ENCODE measurements at places on chromosomes 2 and 18.

- no peak for DNase-seq
Measured at GRCh38 chr2:65666156-65666725, 233.8 kb upstream of the SPRED2 start.

DNA sequence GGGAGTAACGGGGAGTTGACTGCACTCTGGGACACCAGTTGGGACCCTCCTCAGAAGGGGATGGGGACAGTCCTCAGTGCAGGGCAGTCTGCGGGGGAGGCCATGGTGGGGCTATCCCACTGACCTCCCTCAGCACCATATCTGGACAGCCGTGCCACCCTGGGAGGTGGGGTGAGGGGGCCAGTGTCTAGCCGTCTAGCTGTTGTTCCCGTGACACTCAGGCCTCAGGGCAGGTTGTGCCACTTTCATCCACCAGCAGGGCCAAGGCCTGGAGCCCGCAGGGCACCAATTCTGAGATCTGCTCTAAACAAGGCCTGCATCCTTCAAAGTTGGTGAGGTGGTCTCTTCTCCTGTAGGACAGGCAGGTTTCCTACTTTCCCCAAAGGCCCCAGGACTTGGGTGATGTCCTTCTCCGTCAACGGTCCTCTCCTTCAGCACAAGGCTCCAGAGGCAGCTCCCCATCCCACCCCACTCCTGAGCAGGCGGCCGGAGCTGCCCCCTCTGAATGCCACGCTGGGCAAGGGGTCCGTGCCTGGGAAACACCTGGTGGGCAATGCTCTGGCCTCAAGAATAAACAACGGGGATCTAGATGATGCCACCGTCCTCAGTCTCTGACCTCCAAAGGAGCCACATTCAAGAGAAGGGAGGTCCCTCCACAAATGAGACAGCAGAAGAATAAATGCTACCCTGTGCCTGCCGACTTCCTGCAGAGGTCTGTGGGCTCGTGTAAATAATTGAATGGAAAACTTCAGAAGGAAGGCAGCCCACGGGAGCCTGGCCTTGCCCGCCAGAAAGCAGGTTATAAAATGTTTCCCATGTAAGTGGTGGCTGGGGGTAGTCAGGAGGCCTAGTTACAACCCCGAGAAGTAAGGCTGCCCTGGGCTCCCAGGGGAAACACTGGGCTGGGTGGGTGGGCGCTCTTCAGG, 42.8 kb upstream of the PTMA start:
- DNase-seq: no peak

- no peak for DNase-seq
Measured at GRCh38 chr2:185676316-185676715, 62.3 kb upstream of the FSIP2 start.

GRCh38 chr2:206023183-206023582, 62.8 kb downstream of the INO80D start:
- no peak for DNase-seq

- no peak for DNase-seq
Measured at GRCh38 chr18:63818212-63818611, 43.0 kb downstream of the SERPINB7 start.

DNA sequence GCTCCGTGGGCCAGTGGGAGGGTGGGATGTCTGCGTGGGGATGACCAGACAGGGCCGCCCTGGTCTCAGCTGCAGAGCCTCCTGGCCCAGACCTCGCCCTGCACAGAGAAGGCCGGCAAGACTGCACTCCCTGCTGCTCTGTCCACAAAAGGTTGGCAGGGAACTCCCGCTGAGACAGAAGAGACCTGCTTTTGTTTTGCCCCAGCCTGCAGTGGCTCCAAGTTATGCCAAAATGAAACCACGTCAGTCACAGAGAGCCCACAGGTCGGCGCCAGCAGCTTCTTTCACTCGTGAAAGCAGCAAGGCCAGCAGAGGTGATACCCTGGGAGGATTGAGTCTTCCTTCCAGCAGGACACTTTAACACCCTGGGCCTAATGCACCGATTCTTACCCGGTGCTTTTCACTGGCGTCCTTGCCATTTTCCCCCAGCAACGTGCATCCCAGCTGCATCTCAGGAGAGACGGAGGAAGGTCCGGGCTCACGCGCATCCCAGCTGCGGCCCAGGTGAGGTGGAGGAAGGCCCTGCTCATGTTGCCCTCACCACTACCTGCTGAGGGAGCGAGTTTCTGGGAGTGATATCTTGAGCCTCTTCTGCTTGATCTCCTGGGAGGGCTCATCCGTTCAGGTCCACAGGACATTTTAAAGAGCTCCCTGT, 22.1 kb upstream of the CTDP1 start:
- no peak for DNase-seq

DNA sequence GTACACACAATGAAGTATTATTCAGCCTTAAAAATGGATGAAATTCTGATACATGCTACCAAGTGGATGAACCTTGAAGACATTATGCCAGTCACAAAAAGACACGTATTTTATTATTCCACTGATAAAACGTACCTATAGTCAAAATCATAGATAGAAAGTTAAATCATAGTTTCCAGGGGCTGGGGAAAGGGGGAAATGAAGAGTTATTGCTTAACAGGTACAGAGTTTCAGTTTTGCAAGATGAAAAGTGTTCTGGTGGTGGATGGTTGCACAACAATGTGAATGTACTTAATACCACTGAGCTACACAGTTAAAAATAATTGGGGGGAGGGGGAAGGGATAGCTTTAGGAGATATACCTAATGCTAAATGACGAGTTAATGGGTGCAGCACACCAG, 279.0 kb upstream of the STON1 start:
- no peak for DNase-seq

- no peak for DNase-seq
Measured at GRCh38 chr2:234754126-234754525, 197.7 kb upstream of the SH3BP4 start.

GRCh38 chr2:20966061-20966595, 77.7 kb downstream of the APOB start:
- DNase-seq: no peak
